ENCODE measurements at places on chromosomes 7 and 10.

DNA sequence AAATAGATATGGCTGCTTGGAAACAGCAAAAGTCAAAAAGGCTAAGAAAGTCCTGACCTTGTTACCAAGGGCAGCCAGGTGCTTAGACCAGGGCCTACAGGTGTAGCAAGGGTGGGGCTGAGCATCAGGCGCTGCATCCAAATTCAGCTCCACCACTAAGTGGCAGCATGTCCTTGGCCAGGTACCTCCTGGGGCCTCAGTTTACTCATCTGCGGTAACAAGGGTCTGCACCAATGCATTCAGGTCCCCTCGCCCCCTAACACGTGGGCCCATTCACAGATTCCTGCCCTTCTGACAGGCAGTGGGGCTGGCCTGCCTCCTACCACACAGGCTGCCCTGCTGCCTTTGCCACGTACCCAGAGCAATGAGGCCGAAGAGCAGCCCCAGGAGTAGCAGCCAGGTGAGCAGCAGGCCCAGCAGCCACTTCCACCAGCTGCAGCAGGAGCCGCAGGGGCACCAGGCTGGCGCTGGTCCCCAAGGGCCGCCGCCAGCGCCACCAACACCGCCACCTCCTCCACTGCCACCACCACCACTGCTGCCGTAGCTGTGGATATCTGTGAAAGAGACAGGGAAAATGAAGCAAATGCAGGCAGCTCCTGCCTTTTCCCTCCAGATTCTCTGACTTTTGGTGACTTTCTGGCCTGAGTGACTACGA is 28.9 kb downstream of the COL17A1 start:
- no peak for DNase-seq

DNA sequence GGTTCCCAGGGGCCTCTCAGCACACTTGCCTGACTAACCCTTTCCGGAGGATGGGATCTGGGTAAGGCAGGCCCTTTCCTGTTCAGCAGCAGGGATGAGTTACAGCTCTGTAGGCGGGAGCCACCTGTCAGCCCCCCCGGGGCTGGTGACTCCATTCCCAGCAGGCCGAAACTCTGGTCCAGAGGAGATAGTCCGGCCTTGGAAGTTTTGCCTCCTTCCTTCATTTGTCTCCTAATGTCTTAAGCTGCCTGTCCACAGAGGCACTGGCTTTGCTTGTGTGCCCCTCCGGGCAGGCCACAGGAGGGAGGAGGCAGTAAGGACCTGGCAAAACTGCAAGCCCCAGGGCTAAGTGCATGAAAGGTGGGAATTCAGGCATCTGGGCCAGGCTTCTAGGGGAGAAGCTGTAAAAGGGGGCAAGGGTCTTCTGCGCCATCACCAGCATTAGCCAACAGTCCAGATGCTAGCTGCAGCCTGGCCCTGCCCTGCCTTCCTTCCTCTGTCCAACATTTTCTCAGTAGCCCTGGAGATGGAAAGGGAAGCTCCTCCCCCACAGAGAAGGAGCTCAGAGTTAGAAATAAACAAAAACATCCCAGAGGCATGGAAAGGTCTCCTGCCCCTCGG is 1.2 kb downstream of the ADIRF start:
- no peak for DNase-seq

DNA sequence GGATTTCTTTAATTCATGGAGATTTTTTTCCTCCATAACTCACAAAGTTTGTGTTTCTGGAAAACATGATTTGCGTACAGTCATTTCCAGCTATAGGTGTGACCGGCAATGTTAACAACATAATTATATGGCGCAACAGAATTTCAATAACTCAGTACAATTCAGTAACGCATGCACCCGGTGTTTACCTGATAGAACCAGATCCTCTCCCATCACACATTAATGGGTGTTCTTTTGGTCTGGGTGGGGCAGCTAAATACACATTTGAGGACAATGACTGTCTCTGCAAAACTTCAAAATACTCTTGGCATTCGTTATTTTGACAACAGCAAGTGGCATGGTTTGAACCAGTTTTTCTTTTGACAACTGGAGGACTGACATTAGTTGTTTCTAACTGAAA is 102.3 kb downstream of the KLF6 start:
- no peak for DNase-seq

GRCh38 chr7:44080686-44081265 is 1.6 kb downstream of the POLM start:
- DNase-seq, result no peak

GRCh38 chr7:16589881-16590280 is 55.7 kb downstream of the ANKMY2 start:
- no peak for DNase-seq

- no peak for DNase-seq
These were observed 16.2 kb upstream of the DNAJB6 start for GRCh38 chr7:157320608-157320980.

DNA sequence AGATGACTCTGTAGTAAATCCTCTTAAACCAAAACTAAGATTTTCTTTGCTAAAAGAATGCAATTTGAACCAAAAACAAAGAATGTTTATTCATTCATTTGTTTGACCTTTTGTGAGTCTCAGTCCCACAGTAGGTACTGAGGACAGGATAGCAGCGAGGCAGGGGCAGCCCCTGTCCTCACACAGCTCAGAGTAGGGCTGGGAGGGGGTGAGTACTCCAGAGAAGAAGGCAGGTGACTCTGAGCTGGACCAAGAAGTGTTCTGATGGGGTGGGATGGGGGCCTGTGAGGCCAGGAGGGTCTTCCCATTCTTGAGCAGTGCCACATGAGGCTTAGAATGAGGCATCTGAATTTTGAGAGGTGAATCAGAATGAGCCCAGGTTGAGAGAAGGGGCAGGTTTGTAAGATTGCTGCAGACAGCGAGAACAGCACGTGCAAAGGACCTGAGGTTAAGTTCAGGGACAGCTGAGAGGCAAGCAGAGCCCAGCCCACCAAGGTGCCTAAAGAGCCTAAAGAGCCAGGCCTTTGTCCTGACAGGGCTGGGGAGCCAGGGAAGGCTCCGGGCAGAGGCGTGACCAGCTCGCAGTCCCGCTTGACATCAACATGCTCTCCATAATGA is 56.9 kb upstream of the CHST15 start:
- DNase-seq, result no peak

DNA sequence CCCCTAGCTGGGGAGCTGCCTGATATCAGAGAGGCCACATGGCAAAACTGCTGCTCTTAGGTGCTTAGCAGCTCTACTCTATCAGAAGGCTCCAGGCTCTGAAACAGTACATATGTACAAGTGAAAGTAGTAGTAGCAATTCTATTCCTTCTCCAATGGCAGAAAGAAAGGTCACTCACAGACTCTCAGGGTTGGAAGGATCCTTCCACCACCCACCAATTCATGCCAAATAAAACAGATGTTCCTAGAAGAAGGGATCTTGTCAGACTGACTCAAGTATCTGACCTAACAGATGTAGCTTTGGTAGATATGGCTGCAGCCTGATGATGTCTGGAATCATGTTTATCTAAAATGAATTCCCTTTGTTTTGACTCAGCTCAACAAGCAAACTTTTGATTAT is 8.0 kb upstream of the ALDH18A1 start:
- DNase-seq, result no peak

GRCh38 chr7:128059143-128059988 is 28.1 kb upstream of the LRRC4 start:
- no peak for DNase-seq

DNA sequence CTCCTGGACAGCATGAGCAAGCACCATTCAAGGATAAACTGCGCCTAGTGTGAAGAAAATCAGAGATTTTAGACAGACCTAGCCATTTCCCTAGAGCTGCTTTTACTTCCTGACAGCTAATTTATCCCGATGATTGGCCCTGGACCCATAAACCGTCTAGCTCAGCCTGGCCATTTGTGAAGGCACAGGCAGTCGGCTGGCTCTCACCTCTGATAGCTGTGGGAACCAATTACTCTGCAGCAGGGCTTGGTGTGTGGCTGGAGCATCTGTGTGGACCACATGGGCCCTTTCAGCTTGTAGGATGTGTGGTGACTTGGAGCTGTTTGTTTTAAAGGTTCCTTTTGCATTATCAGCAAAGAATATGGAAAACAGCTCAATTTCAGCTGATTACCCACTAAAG is 111.1 kb upstream of the NPY start:
- DNase-seq, result no peak

GRCh38 chr7:137846549-137846826 is 286 bp downstream of the DGKI start:
- no peak for DNase-seq

DNA sequence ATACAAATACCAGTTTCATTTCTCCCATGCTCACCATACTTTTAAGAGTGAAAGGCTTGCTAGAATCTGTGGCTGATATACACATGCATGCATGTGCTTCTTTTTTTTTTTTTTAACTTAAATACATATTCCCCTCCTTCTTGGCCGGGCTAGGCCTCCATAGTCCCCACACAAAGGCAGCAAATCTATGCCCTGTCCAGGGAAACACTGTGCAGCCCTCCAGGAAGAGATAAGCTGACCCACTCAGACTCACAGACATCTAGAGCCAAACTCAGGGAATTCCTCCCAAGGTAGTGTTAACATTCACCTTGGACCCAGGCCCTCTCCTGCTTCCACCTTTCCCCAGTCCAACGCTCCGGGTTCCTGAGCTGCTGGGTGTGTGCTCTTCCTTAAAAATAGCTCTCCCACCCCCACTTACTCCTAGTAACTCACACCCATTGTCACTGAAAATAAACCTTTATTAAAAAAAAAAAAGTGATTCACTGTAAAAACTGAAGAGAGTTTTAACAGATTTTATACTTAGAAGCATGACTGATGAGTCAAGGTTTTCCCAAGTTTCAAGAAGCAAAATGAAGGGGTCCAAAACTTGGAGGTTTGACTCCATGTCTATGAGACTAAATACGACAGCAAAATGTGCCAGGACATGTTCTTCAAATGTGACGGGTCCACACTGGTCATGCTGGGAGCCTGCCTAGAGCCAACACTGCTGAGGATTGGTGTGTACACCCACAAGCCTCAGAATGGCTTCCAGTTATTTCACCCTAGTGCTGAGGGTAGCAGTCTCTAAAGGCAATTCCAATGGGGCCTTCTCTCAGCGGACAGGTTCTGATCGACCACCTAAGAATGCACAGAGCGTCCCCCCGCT is 159.5 kb downstream of the GLI3 start:
- DNase-seq, result no peak

DNA sequence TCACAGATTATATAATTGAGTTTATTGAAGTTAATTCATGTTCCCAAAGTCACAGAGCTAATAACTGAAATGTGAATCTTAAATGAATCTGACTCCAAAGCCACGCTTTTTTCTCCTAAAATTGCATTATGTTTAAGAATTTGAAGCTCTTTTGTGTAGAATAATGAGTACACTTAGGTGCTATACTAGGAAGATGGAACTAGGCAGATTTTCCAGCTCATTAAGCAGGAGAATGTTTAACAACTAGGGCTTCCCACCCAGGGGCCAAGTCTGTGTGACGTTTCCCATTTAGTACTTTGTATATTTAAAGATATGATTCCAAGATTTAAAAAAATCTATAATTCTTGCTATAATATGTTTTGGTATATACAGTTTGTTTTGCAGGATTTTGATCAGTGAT is 169.5 kb downstream of the KIF20B start:
- no peak for DNase-seq

GRCh38 chr7:147406521-147407135 is 1183.9 kb upstream of the C7orf33 start:
- no peak for DNase-seq

GRCh38 chr7:35415411-35415822 is 161.5 kb upstream of the TBX20 start:
- DNase-seq, result no peak

GRCh38 chr7:92695308-92696261 is 105.4 kb upstream of the FAM133B start:
- no peak for DNase-seq

DNA sequence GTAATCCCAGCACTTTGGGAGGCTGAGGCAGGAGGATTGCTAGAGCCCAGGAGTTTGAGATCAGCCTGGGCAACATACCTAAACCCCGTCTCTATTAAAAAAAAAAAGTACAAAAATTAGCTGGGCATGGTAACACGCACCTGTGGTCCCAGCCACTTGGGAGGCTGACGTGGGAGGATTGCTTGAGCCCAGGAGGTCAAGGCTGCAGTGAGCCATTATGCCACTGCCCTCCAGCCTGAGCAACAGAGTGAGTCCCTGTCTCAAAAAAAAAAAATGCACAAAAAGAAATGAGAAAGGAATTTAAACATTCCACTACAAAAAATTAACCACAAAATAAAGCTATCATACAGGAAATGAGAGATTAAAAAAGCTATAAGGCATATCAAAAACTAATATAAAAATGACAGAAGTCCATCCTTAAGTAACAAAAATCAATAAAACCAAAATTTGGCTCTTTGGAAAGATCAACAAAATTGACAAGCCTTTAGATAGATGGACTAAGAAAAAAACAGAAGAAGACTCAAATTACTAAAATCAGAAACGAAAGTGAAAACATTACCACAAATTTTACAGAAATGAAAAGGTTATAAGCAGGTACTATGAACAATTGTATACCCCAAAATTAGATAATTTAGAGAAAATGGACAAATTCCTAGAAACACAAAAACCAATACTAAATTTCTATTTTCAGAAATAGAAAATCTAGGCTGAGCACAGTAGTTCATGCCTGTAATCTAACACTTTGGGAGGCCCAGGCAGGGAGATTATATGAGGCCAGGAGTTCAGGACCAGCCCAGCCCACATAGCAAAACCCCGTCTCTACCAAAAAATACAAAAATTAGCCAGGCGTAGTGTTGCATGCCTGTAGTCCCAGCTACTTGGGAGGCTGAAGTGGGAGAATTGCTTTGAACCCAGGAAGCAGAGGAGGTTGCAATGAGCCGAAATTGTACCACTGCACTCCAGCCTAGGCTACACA is 42.4 kb upstream of the NANOS1 start:
- DNase-seq, result peak; percentile 21

GRCh38 chr10:132512693-132513345 is 24.8 kb upstream of the INPP5A start:
- no peak for DNase-seq

DNA sequence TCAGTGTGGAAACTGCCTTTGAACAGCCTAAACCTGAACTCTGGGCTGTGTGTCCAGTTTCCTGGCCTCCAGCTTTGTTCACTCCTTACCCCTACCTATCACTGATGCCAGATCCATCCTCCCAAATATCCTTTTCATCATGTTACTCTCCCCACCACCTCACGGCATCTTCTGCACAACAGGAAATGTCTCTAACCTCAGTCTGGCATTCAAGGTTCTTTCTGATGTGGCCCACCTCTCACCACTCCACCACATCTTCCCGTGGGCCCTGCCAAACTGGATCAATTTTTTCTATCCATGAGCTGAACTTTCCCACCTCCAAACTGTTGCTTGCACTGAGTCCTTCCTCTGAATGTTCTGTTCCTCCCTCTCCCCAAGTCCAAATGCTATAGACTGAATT is 35.8 kb upstream of the MAP3K8 start:
- DNase-seq, result no peak

- DNase-seq, result no peak
These were observed 509.9 kb downstream of the PARD3 start for GRCh38 chr10:34305189-34305588.

- no peak for DNase-seq
These were observed 63.8 kb upstream of the PPP1R9A start for GRCh38 chr7:94843553-94843952.
